ENCODE measurements at places on chromosomes 7 and 10. TPM values are rescaled to one million over a fixed set of nuclear protein-coding genes. Genes with fewer than 3 reads are reported as not detected.

Gene PSAP
- total RNA-seq = 991 TPM

Gene PHKG1
- total RNA-seq = 0.48 TPM

Gene MKX
- not detected for total RNA-seq

Gene BAG3
- total RNA-seq = 259 TPM

Gene ATOH7
- 0.10 TPM for total RNA-seq

Gene UFSP1
- 4.3 TPM for total RNA-seq

Gene NME8
- not detected for total RNA-seq

Gene PIP
- total RNA-seq = 0.64 TPM

Gene WNT2
- total RNA-seq = not detected

Gene GDF2
- total RNA-seq = not detected

Gene SLC18A3
- not detected for total RNA-seq
